ENCODE measurements at places on chromosomes 2 and 18.

DNA sequence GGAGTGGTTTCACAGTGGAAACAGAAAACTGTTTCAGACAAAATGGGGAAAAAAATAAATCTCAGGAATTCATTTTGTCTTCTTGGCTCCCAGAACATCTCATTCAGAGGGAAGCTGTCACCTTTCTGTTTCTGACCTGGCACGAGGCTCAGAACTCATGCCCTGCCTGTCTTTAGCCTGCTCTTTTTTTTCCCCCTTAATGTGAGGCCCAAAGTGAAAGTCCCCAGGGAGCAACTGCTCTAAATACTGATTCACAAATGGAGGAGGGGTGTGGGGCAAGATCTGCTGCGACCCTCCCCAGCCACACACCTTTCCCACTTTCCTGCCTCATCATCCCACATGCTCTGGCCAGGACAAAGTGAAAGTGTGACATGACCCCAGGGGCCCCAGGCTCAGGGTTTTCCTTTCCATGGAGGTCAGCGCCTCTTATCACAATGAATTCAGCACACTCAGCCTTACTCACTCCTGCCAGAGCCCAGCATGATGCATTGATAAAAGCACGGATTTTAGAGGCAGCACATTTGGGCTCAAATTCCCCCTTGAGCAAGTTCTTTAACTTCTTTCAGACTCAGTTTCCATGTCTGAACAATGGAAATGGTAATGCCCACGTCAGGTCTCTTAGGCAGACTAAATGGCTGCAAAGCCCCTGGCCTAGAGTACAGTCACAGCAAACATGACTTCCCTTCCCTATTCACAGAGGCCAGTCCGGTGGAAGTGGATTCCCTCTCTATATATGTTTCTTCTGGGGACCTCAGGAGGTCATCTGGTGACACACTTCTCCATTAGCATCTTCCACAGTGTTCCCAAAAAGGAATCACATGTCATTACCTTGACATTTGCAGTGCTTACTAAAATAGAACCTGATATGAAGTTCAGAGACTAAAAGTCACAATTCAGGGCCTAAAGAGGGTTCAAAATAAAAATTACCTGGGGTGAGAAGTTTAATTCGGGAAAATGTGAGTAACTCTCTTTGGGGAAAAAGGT lies 55.3 kb upstream of the TMEM163 start:
- no peak for DNase-seq

DNA sequence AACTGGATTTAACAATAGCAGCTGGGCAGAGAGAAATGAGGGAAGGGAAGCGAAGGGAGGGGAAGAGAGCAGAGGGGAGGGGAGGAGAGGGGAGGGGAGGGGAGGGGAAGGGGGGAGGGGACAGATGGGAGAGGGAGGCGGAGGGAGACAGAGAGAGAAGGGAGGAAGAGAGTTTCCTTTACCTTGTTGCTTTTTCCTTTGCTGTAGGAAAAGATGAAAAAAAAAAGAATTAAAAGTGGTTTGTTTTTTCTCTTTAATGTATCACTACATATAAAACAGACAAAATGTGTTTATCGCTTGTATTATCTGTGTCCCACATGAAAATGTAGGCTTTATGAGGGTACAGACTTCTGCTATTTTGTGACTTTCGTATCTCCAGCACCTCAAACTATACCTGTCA lies 190.4 kb upstream of the KYNU start:
- no peak for DNase-seq

- DNase-seq, result no peak
These were observed 251.1 kb downstream of the NCKAP5 start for GRCh38 chr2:133317178-133317577.

- no peak for DNase-seq
These were observed 97.9 kb upstream of the CYRIA start for GRCh38 chr2:16763493-16763899.

GRCh38 chr2:28326881-28327505 lies 65.7 kb upstream of the FOSL2 start:
- DNase-seq, result no peak

- no peak for DNase-seq
These were observed 45.3 kb downstream of the ACAA2 start for GRCh38 chr18:49768051-49768391.

DNA sequence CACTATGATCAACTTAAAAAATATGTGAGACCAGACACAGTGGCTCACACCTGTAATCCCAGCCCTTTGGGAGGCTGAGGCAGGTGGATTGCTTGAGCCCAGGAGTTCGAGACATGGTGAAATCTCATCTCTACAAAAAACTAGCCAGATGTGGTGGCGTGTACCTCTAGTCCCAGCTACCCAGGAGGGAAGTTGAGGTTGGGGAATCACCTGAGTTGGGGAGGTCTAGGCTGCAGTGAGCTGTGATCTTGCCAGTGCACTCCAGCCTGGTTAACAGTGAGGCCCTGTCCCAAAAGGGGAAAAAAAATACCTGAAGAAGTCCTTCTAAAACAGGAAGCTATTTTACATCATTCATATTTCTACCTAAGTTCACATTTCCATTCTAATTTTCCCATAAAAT lies 144.0 kb downstream of the EML6 start:
- DNase-seq, result no peak

DNA sequence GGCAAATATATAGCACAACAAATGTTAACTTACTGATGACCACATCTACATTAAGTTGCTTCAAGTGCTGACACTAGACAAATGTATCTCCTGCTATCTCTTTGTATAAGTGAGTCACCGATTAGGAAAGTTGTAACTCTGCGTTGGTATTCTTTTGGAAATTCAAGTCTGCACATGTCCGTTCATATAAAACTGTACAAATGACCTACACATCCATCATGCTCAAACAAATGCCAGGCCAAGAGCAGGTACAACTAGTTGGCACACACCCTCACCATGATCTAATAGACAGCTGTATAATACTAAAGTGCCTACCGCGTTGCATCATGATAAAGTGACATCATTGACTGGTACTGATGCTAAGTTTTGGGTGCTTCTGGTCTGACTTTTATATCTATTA lies 141.1 kb downstream of the RBMS1 start:
- no peak for DNase-seq

- peak; percentile 18 for DNase-seq
These were observed 44.8 kb downstream of the CHMP3 start for GRCh38 chr2:86518481-86518880.

DNA sequence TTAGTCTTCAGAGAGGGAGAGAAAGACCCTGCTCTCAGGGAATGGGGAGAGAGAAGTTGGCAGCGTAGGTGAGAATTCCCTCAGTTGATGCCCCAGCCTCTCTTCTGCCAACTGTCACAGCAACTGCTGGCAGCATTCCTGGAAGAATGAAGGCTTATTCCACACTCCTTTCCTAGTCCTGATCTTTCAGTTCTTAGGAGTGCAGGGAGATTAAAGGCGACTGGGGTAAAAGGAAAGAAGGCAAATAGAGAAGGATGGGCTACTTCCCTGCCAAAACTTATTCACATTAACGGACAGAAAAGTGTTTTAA lies 65.9 kb upstream of the ACAA2 start:
- DNase-seq, result no peak

- DNase-seq, result no peak
These were observed 54.5 kb upstream of the ROCK2 start for GRCh38 chr2:11398750-11399437.

DNA sequence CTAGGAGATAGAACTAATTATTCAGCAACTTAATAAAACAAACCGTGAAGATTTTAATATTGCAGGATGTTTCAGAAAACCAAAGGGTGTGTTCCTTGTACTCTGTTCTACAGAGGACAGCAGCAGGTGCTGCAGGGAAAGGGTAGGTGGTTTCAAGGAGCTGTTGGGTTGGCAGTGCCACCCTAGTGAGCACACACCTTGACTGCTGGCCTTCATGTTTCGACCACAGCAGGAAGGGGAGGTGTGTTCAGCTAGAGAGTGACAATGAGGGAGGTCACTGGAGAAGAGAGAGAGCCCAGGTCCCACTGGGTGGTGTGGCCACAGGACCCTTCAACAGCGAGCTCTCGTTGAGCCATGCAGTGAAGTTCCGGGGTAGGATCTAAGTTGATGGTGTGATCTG lies 98.6 kb downstream of the ZNF236 start:
- DNase-seq, result no peak

- DNase-seq, result no peak
These were observed 166.2 kb upstream of the VRK2 start for GRCh38 chr2:57880446-57880845.

- DNase-seq, result no peak
These were observed 20.5 kb upstream of the IL1RL2 start for GRCh38 chr2:102166189-102166845.

- no peak for DNase-seq
These were observed 134.3 kb upstream of the CTDP1 start for GRCh38 chr18:79545255-79545654.

- DNase-seq, result peak; percentile 37
These were observed 37.7 kb upstream of the TBC1D8 start for GRCh38 chr2:101188683-101189405.

GRCh38 chr2:84959095-84959565 lies 11.8 kb upstream of the KCMF1 start:
- no peak for DNase-seq

DNA sequence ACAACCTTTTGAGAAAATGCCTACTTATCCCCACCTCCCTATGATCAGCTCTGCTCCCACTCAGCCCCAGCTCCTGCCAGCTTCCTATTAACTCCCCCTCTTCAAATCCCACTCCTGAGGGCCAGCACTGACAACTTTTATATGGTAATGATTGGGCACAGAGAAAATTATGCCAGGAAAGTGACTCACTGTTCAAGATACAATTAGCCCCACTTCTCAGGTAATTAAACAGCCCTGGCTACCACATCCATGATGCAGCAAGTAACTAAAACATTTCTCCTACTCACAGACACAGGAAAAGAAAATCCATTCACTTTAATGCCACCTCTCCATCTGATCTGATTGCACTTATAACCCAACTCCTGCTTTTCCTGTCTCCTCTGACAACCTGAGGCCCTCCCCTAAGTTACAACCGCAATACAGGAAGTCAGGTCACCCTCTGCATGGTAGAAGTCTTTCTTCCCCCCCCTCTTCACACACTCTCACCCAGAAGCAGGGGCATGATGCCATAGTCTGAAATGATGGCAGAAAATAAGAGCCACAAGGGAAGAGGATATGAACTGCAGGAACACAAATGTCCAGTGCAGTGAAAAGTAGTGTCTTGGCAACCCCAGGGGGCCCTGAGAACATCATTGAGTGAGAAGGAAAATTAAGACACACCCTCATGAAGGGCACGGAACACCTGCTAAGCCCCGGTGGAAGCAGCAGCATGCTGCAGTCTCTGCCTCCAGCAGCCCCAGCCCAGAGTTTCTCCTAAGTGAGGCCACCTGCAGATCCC lies 54.4 kb downstream of the STK39 start:
- peak; percentile 64 for DNase-seq

DNA sequence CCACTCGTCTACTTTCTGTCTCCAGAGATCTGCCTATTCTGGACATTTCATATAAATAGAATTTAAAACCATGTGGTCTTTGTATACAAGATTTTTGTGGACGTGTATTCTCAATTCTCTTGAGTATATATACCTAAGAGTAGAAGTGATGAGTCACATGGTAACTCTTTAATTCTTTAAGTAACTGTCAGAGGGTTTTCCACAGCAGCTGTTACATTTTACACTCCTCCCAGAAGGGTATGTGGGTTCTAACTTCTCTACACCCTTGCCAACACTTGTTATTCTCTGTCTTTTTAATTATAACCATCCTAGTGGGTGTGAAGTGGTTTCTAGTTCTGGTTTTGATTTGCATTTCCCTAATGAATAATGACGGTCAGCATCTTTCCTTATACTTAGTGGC lies 70.9 kb downstream of the MAP3K20 start:
- no peak for DNase-seq

- no peak for DNase-seq
These were observed 92.6 kb upstream of the TFCP2L1 start for GRCh38 chr2:121377646-121378045.

DNA sequence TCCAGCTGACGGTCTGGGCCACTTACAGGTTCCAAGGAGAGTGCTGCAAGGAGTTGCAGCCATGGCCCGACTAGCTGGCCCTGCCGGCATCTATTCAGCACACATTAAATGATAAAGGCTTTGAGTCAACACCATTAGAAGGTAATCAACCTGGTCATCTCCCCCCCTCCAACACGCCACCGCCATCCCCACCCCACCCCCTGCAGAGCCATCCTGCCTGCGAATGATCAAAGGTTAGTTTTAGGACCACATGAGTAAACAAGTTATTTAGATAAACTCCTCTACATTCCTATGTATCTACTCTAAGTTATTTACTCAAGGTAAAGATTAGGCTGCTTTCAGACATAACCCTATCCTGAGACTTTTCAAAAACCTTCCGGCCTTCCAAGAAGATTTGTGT lies 349.3 kb upstream of the SLC39A10 start:
- DNase-seq, result no peak

GRCh38 chr2:24385366-24385765 lies 25.0 kb upstream of the ITSN2 start:
- no peak for DNase-seq

- no peak for DNase-seq
These were observed 47.0 kb upstream of the TMEM178A start for GRCh38 chr2:39618736-39619135.

GRCh38 chr2:157875641-157876065 lies 477 bp downstream of the ACVR1 start:
- no peak for DNase-seq

GRCh38 chr2:143261986-143262385 lies 132.8 kb downstream of the ARHGAP15 start:
- no peak for DNase-seq

- DNase-seq, result no peak
These were observed 25.9 kb downstream of the RAB12 start for GRCh38 chr18:8635087-8635486.

DNA sequence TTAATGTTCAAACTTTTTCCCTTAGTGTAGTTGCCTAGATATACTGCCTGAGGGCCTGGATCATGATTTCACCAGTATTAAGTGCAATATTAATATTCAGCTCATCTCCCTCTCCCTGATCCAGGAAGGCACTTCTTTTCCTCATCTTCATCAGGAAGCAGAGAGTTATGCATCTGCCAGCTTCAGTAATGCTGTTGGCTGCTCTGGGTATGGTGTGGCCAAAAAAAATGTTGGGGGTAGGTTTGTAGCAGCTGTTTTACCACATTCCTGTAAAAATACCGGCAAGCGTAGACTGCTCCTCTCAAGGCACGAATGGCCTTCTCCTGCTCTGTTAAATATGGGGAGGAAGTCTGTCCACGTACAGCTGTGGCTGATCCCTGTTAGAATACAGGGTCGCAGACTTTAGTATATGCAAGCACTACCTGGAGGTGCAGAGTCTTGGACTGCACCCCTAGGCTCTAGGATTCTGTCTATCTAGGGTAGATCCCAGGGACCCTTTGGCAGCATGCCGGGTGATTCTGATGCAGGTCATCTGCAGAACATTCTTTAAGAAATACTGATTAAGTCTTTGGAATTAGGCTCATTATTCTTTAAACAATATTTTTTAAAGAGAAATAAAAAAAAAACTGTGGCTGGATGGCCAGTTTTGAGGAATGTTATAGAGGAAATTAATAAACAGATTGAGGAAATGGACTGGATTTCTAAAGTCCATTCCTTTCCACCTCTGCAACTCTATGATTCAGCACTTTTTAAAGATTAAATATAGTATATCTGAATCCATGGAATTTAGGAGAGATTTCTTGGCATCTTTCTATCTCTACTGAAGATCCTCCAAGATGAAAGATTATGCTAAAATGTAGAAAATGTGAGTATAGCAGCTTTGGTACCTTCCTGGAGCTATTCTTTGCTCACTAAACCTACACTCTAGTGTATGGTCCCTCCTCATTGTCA lies 21.0 kb upstream of the GLS start:
- no peak for DNase-seq

- no peak for DNase-seq
These were observed 80.8 kb downstream of the TCF7L1 start for GRCh38 chr2:85213901-85214512.

- no peak for DNase-seq
These were observed 308.5 kb downstream of the KCNS3 start for GRCh38 chr2:18186816-18187613.
